ENCODE measurements at places on chromosomes 11 and 22.

GRCh38 chr22:30457981-30458380 is 13.8 kb downstream of the SEC14L3 start:
- DNase-seq = no peak

DNA sequence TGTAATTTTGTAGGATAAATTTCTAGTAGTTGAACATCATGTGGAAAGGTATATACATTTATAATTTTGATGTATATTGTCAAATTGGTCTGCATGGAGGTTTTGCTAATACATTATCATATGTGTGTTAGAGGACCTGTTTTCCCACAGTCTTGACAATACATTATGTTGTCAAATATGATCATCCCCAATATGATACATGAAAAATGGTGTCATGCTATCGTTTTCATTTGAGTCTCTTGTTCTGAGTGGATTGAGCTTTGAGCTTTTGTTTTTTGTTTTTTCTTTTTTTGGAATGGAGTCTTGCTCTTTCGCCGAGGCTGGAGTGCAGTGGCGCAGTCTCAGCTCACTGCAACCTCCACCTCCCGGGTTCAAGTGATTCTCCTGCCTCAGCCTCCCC is 14.1 kb upstream of the CNTF start:
- DNase-seq = no peak

DNA sequence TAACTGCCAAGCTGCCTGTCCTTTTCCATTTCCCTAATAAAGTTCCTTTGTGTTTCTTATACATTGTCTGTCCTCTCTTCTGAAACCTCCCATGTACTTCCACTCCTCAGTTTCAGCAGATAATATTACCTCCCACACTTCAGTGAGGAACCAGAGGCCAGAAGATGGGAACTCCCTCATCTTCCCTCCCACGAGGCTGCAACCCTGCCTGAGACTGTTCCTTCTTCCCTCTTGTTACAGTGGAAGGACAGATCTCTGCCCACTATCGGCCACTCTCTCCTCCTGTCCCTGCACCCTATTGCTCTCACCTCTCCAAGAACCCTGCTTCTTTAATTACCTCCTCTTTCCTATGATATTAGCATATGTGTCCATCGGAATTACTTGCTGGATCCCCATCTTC is 38.1 kb upstream of the SWAP70 start:
- no peak for DNase-seq

DNA sequence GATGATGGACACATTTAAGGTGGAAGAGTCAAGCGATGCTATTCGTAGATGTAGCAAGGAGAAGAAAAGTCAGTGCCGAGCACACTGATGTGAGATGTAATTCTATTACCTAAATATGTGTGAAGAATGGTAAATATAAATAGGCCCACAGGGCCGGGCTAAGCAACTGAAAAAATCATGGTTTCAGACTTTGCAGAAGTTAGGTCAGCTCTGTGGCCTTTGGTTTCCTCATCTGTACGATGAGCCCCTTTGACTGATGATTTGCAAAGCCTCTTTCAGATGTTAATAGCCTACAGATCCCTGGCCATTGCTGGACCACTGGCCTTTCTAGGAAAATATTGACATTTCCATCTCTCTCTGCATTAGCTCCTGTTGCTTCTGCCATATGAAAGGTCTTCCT is 570.8 kb downstream of the OPCML start:
- DNase-seq = no peak

GRCh38 chr11:47285969-47286770 is 16.2 kb downstream of the MADD start:
- DNase-seq = no peak

DNA sequence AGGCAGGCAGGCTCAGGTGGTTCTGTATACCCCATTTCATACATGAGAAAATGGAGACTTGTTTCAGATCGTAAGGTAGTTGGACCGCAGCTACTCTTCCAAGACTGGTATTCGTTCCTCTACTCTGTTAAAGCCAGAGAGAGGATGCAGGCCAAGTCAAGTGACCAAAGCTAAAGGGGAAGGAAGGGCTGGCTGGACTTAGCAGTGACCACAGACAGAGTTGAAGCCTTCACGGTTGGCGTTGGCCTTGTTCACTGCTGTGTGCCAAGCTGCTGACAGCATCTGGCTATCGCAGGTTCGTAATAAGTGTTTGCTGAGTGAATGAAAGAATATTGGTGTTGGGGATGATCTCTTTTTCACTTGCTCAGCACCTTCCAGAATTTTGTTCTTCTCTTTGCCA is 64.2 kb downstream of the PTPRJ start:
- no peak for DNase-seq

DNA sequence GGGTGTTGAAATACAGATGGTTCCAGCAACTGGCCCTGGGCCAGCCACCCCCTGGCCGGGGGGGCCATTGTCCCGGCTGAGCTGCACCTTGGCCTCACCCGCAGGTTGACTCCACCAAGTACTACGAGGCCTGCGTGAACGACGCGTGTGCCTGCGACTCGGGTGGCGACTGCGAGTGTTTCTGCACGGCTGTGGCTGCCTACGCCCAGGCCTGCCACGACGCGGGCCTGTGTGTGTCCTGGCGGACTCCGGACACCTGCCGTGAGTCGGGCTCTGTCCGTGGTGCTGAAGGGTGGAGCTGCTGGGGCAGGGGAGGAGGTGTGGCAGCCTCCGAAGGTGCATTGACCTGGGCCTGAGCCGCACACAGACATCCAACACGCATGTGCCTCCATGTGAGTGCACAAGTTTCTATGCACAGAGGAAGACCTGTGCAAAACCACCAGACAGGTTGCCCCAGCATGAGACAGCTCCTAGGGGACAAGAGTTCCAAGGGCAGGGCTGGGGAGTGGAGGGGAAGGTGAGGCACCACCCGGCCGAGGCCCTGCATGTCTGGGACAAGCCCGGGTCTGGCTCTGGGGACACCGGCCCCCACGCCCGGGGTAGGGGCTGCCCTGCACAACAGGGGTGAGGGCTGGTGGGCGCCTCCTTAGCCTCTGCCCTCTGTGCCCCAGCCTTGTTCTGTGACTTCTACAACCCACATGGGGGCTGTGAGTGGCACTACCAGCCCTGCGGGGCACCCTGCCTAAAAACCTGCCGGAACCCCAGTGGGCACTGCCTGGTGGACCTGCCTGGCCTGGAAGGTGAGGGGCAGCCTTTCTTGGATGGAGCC is 16.1 kb downstream of the MUC5B start:
- no peak for DNase-seq

DNA sequence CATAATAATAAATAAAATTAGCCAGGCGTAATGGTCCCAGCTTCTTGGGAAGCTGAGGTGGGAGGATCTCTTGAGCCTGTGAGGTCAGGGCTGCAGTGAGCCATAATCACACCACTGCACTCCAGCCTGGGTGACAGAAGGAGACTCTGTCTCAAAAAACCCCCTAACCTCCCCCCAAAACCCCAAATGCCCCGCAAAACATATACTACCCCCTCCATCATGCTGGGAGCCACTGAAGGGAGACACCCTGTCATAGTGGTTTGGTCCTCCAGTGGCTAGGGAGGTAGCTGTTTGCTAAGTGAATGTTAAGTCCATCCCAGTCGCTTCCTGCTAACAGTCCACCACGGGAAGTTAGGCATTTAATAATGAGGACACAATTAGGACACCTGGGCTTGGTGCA is 125.0 kb downstream of the ABTB2 start:
- no peak for DNase-seq

DNA sequence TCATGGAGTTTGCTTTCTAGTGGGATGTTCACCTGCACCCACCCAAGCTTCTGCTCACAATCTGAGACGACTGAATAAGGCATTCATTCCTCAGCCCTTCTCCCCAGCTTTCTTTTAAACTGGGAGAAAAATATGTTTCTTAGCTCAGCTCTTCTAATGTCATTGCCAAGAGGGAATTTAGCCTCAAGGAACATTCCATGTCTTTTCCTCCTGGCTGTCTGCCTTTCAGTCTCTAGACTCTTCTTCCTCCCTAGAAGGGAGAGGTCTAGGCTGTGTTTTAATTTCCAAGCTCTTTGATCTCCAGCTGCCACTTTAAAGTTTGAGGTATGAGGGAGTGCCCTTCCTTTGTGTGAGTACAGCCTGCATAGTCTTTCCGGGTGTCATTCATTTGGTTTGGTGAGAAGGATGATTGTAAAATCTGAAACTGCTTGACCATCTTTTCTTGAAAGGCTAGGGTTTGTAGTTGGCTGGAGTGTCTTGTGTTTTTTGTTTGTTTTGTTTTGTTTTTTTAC is 11.7 kb upstream of the HTATIP2 start:
- no peak for DNase-seq

DNA sequence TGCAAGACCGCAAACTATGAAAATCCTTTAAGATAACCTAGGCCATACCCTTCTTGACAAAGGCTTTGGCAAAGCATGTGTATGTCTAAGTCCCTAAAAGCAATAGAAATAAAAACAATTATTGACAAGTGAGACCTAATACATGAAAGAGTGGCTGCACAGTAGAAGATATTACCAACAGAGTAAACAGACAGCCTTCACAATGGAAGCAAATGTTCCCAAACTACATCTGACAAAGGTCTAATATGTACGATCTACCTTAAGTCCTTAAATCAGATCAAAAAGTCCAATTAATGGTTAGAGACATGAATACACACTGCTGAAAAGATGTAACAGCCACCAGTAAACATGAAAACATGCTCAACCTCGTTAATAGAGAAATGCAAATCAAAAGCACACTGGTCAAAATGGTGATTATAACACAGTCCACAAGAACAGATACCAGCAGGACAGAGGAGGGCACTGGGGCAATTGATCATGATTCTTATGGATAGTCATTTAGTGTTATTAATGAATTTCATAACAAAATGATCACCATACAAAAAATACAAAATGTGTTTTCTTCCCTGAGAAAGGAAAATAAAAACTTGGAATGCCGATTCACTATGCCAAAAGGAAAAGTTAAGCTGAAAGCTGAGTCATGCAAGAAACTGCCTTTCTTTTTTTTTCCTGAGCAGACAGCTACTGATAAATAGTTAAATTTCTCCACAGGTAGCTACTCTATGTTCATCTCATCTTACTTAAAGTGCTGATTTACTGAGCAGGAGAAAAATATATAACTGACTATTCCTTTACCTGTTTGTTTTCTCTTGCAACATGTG is 102.6 kb upstream of the VPREB1 start:
- no peak for DNase-seq

- DNase-seq = no peak
These were observed 566.9 kb upstream of the ANO5 start for GRCh38 chr11:21625982-21626381.

DNA sequence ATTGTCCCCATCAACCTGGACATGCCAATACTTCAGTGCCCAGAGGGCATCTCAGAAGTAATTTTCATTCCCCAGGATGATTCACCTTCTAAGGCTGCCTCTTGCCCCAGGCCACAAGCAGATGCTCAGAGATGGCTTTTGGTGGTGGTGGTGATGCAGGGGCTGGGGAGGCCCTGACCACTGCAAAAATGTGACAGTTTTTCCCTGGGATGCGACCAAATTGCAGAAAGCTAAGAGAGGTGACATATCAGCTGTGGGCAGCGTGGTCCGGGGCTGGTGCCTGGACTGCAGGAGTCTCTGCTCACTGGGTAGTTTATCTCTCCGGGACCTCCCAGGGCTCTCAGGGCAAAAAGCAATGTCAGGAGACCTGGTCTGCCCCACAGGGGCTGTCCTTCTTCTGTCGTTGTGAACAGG is 39.7 kb upstream of the ACCSL start:
- no peak for DNase-seq

- no peak for DNase-seq
These were observed 2.4 kb upstream of the TRIM68 start for GRCh38 chr11:4610258-4610935.

DNA sequence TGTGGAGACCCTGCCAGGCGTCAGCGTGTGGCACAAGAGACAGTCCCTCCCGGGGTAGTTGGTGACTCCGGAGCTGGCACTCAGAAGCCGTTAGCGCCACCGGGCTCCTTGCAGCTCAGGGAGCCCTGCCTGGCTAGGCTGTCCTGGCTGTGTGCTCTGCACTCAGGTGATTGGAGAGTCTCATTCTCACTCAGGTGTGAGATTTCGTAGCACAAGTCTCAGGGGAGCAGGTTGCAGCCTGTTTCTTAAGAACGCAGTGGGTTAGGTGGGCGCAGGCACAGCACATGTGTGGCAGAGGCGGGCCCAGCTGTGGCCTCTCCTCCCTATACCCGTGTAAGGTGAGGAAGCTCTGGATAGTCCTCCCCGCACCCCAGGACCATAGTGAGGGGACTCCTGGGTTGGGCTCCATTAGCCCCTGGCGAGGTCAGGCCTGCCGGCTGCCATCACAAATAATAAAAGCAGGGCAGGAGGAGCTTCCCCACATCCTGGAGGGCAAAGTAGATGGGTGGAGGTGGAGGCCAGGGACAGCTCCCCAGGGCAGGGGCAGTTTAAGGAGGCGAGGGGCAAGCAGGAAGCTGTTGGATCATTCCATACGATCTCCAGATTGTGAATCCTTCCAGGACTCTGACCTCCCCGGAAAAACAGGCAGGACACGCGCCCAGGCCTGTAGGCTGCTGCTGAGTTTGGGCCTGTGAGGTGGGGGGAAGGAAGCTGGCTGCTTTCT is 39.4 kb downstream of the SBF1 start:
- no peak for DNase-seq

DNA sequence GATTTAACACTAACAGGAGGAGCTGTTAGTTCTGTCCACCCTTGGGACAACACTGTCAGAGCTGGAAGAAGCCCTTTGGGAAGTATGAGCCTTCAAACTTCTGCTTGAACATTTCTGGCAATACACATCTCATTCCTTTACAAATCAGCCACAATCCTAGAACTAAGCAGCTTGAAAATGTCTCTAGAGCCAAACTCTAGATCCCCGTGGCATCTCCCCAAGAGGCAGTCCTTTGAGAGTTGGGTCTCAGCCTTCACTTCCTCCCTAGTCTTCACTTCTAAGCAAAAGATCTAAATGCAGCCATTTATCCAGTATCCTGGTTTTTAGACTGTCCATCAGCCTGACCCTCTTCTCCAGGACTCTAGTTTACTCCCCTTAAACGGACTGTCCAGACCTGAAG is 26.9 kb downstream of the ARFGAP2 start:
- no peak for DNase-seq

DNA sequence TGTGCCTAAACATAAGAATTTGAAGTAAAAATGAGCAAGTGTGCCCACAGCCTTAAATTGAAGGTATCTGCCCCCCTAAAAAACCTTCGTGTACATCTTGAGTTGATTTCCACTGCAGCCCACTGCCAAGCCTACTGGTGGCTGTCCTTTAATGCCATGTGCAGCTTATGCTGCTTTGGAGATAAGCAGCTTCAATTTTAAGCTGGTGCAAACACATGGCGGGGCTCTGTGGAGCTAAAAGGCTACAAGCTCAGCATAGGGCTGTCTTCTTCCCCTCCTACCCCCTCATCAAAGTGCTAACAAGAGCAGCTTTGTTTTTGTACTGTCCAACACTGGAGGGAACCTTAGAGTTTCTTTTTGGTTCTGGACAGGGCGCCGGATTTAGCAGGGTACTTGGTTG is 128.5 kb upstream of the LMO1 start:
- DNase-seq = no peak

- DNase-seq = no peak
These were observed 612.5 kb upstream of the LUZP2 start for GRCh38 chr11:23884341-23884740.

- no peak for DNase-seq
These were observed 882 bp downstream of the CYB5R2 start for GRCh38 chr11:7672276-7672959.
